Ammon's horn (tissue), 1 donor: ENCODE measurements at places on chromosomes 3 and 15.
A peak's percentile ranks its signal among the peaks of the same experiment; 100 is the strongest.

GRCh38 chr3:152230370-152230769, 38.4 kb upstream of the MBNL1 start:
- DNase-seq, result no peak

- no peak for DNase-seq
Measured at GRCh38 chr3:133995264-133995663, 34.5 kb downstream of the SLCO2A1 start.

GRCh38 chr3:105984837-105985236, 116.0 kb upstream of the CBLB start:
- DNase-seq, result no peak

GRCh38 chr15:87522997-87523396, 733.5 kb downstream of the NTRK3 start:
- no peak for DNase-seq

- no peak for DNase-seq
Measured at GRCh38 chr3:113268311-113268710, 57.0 kb downstream of the BOC start.

DNA sequence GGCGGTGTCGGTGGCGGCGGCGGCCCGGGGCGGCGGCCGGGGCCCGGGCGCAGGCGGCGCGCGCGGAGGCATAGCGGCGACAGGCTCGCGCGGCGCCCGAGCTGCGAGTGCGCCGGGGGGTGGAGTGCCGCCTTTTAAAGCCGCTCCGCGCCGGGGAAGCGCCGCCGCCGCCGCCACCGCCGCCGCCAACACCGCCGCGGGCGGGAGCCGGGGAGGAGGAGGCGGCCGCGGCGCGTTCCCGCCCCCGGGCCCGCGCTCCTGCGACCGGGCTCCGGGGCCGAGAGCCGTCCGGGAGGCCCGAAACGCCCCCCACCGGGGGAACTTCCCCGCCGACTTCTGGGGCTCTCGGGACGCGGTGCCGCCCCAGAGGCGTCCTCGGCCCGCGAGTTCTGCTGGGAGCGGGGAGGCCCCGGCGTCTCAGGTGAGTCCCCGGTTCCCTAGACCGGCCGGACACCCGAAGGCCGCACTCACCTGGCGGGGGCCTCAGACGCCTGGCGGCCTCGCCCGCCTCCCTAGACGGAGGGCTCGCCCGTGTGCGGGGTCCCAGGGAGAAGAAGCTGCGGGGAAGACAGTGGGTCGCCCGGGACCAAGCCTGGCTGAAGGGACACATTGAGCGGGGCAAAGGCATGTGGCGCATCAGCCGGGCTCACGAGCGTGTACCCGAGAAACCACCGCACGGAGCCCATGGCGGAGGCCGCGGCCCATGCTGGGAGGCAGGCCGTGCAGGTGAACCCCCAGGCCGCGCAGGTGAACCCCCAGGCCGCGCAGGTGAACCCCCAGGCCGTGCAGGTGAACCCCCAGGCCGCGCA, at the start of gene PCSK6:
TSS of gene PCSK6 (minus strand) at position 109 of the 809 bp plus-strand sequence. CDS start at position 72, 37 bp downstream.
- peak; percentile 43 for DNase-seq

- no peak for DNase-seq
Measured at GRCh38 chr15:29942548-29942947, 120.3 kb upstream of the TJP1 start.

- no peak for DNase-seq
Measured at GRCh38 chr3:194910414-194910984, 224.8 kb downstream of the FAM43A start.

DNA sequence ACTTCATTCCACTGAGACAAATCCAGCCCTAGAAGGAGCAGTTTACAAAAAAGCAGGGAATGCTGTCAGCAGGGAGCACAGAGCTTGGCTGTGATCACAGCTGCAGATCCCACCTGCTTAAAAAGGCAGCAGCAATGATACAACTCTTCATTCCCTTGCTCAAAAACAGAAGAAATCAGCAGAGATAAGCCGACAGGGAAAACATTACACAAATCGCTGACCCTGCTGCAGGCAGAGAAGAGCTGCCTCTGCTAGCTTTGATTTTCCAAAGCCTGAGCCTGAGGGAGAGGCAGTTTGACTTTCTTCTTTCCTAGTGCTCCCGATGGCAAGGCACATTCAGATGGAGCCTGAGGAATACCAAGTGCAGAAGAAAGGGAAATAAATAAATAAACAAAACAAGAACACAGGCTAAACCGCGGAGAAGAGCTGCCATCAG, 80.2 kb downstream of the SHQ1 start:
- peak; percentile 46 for DNase-seq

- DNase-seq, result no peak
Measured at GRCh38 chr3:194087995-194088855, 47.7 kb upstream of the HES1 start.

GRCh38 chr15:85642065-85642692, 152.5 kb downstream of the KLHL25 start:
- DNase-seq, result no peak

GRCh38 chr3:67459796-67460195, 194.6 kb downstream of the SUCLG2 start:
- no peak for DNase-seq

- no peak for DNase-seq
Measured at GRCh38 chr3:70726096-70726938, 413.9 kb upstream of the MDFIC2 start.

- no peak for DNase-seq
Measured at GRCh38 chr15:76337059-76337695, 604 bp downstream of the ISL2 start.

GRCh38 chr3:170344971-170345370, 12.5 kb upstream of the SKIL start:
- DNase-seq, result no peak

DNA sequence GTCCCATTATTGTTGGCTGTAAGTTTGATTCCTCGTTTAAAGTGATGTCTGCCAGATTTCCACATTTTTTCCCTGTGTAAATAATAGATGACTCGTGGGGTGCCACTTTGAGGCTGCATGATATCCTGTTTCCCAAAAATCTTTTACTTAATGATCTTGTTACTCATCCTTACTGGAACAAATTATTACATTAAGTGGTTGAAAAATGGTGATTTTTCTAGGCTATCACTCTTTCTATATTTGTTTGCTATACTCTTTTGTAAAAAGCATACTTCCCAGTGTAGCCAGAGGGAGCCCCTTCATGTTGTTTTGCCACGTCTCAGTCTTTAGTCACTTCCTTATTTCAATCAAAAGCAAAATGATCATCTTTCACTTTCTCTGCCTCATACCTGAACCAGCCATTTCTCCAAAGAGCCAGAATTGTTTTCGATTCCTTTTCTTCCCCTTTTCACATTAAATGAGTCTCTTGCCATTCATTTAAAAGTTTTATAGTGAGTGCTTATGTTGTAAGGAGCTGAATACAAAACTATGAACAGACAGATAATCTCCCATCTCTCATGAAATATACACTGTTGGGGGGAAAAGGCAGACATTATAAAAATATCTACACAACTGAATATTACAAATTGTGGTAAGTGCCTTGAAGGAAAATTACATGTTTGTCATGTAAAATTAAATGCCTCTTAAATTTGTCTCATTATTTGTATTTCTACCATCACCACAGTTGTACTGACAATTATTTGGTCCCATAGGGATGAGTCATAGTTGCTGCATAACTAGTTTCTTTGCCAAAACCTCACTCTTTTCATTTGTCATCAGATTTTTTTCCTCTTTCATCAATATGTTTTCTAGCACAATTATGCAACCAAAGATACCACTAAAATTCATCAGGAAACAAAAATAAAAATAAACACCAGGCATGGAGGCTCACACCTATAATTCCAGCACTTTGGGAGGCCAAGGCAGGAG, 41.5 kb downstream of the ADGRG7 start:
- DNase-seq, result peak; percentile 20

GRCh38 chr15:70197318-70197944, 99.7 kb upstream of the TLE3 start:
- no peak for DNase-seq

DNA sequence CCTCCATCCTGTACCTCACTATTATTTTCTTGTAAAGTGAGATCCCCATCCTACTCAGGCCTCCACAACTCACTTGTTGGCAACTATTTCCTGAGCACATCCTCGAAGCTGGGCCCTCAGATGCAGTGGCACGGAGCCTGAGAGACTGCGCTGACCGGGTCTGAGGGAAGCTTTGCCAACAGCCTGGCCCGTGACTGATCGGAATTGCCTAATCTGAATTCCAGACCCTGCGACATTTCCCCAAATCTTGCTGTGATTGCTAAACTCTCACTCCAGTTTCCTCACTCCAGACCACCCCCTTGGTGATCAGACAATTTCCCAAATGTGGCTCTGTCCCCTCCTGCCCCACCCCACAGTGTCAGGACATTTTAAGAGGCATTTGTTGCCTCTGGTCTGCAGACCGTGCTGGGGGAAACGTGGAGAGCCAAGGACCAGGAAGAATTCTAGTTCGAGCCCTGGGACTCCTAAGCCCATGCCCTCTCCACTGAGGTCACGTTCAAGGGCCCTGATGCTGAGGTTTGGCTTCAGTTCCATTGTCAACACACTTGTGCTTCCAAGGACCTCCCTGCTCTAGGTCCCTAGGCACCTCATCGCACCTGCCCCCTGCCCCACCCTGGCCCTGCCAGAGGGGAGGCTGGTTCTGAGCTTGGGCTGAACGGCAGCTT, 22.8 kb downstream of the KLHL25 start:
- no peak for DNase-seq

DNA sequence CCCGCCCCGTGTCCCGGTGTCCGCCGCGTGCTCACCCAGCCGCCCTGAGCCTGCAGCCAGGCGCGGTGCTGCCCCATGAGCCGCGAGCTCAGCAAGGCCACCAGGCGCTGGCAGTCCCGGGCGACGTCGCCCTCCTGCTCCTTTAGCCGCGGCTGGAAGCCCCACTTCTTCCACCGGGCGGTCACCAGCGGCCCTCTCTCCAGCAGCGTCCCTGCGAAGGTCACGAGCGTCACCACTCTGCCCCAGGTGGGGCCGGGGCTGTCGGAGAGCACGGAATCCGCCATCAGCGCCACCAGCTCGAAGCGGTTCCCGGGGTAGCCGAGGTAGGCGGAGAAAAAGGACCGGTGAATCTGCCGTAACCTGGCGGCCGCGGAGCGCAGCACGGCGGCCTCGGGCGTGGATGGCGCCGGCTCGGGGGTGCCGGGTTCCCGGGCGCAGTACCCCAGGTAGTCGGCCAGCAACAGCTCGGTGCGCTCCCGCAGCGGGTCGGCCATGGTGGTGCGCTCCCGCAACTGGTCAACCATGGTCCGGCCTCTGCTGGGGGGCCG, 298 bp downstream of the BCL2L10 start:
- no peak for DNase-seq

GRCh38 chr3:167032267-167032876, 347.7 kb downstream of the ZBBX start:
- DNase-seq, result peak; percentile 64

DNA sequence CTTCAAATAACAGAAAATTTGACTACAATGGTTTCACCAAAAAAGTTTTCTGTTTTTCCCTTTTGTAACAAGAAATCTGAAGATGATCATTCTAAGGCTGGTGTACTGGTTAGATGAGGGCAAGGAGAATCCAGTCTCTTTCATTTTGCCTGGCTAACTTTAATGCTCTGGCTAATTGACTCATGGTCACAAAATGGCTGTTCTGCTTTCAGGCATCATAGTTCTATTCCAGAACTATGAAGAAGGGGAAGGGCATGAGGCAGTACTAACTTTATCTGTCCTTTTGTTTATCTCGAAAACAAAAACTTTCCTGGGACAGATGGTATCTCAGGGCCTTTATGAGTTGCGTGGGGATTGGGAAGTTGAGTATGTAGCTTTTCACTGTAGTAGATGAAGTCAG, 50.4 kb downstream of the SLC25A26 start:
- no peak for DNase-seq

DNA sequence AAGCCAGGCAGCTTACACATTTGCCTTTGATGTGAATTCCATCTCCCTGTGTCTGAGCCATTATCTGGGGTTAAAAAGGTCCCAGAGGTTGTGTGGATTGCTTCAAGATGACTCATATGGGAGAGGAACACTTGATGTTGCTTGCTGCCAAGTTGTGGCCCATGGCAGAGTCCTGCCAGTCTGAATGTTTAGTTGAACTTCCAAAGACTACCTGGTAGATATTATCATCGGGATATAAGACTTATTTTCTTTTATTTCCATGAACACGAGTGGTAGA, 85.6 kb downstream of the TJP1 start:
- DNase-seq, result no peak

- no peak for DNase-seq
Measured at GRCh38 chr15:44716983-44717602, 5.8 kb downstream of the B2M start.

DNA sequence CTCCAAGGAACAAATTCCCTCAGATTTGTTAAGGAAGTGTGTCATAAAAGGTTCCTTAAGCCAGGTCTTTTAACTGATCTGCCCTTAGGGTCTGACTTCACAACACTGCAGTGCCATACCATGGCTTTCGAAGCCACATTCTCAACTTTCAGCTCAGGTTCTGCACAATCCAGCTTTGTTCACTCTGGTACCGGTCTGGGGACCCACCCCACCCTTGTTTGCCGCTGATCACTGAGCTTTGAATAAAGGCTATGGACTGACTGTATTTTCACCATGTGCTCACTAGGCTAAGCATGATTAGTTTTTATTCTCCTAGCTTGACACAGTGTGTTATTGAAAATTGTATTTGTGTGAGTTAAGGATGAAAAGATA, 15.9 kb downstream of the SNX1 start:
- no peak for DNase-seq

DNA sequence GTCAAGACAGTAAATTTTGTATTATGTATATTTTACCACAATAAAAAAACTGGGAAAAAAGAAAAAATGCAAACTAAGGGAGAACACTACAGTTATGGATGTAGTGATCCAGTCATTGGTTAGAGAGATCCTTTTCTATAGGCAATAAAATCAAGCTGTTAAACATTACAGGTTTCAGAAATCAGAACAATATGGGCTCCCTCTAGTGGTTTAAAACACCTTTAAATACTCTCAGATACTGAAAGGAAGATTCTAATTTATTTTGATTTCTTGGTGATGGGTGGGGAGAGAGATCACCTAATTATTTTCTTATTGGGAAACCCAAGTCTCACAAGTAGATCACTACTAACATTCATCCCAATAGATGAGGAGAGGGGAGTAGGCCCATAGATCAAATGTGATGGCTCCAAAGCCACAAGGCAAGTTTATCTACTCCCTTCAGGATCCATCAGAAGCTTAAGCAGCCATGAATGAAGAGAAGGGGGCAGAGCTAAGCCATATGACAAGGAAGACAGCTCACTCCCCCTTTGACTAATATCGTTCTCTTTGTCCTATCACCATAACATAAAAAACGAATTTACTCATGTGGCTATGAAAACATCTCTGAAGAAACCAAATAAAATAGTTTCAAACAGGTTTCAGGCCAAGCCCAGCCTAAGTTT, 118.6 kb downstream of the ANO10 start:
- peak; percentile 17 for DNase-seq

- DNase-seq, result no peak
Measured at GRCh38 chr3:100796556-100796955, 87.3 kb downstream of the TFG start.

DNA sequence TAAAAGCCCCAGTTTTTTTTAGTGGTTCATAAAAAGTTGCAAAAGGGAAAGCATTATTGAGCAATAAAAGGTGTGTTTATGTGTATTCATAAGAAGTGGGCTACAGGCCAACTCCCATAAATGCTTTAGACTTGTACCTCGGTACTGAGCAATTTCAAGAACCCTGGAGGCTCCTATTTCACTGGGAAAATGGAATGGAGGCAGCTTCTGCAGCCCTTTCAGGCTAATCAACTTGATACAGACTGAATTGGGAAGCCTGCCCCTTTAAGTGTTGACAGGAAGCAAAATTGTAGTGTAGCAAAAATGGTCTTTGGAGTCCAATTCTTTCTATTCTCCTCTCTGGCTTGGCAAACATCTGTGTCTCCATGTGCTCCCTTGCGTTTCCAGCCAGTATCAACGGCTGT, 118.8 kb downstream of the ECT2 start:
- DNase-seq, result no peak
